Activated CD8-positive, alpha-beta memory T cell treated with anti-CD3 and anti-CD28 coated beads for 4 hours (primary cell): ENCODE measurements at places on chromosomes 3 and 15.

GRCh38 chr15:85646538-85647091 lies 148.1 kb downstream of the KLHL25 start:
- peak; percentile 14 for DNase-seq

DNA sequence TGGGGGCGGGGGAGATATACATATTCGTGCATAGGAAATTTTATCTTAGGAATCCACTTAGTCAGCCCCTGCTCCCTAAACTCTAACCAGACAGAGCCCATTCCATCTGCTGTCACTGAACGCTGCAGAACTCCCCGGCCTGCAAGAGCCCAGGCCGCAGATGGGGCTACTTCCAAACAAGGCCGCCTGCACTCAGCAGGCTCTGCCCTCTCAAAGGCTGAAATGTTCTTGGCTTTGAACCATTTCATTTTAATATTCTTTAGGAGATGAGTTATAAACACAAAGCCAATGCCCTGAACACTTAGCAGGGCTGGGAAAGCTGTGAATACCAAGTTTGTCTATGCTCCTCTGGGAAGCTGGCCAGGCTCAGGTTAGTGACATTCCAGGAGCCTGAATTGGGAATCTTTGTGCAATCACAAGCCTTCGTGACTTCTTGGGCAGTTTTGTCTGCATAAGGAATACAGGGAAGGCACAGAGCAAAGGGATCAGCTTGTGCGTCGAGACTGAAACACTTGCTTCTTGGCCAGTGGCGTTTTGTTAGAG lies 65.0 kb downstream of the SYNM start:
- DNase-seq: no peak

DNA sequence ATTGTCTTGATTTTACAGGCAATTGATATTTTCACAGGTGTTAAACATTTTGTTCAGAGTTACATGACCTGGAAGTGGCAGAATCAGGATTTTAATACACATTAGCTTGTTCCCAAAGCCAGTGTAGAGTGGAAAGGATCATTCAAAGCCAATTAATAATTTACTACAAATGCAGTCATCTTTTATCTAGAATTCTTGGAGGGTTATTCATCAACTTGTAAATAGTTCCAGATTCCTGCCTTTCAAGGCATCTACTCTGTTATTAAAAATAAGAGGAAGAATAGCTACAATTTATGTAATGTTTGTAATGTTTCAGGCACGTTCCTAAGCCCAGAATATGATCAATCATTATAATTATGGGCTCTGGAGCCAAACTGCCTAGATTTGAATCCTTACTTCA lies 358.5 kb downstream of the ZNF385D start:
- no peak for DNase-seq

DNA sequence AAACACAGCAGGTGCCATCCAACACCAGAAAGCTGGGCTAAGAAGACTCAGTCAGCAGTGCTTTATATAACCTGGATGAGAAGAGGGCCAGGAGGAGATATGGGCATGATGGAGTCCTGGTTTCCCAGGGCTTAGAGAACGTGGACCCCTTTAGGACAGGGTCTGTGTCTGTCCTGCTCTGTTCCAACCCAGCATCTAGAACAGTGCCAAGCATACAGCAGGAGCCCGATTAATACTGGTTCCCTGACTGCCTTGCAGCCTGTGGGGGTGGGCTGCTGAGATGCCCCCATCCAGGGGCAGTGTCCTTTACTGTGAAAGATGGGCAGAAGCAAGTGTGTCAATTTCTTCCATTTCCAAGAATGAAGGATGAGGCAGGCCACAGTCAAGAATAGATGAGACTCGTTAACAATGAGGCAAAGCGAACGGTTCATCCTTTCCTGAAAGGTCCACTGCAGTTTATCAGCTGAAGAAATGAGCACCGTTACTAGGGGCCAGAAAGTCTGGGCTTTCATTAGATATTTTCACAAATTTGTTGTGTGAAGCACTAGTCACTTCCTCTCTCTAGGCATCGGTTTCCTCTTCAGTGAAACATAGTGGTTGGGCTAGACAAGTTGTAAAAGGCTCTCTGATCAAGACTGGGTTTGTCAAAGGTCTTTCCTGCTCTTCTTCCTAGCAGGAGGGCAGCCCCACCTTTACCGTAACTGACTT lies 72.0 kb upstream of the HERC1 start:
- DNase-seq: no peak

DNA sequence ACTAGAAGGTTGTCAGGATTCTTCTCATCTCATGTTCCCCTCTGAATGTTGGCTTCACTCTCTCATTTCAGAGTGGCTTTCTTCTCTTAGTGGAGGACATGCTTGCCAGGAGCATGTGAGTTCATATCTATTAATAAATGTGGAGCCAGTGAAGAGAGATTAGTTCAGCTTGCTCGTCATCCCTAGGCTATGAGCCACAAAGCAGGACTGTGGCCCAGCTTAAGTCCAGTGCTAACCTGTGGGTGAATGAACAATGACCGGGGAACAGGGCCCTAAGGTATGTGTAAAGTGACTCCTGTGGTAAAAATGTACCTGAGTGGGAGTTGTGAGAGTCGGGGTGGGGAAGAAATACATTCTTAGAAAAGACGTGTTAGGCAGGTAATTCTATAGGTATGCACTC lies 96.9 kb upstream of the TBL1XR1 start:
- DNase-seq: no peak

DNA sequence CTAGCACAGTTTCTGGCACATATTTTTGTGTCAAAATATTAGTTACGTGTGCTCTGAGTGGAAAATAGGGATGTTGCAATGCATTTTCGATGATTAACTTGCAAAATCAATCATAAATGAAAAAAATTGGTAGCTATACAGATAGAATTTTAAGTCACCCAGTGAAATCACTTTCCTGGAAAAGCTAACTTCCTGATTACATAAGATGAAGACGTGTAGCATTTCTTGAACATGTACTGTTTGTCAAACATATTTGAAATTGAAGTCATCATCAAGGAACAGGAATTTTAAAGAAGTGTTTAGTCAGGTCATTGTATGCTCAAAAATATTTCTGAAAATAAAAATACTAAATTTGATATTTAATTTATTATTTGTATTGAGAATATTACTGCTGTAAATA lies 977.7 kb downstream of the PLOD2 start:
- DNase-seq: no peak

DNA sequence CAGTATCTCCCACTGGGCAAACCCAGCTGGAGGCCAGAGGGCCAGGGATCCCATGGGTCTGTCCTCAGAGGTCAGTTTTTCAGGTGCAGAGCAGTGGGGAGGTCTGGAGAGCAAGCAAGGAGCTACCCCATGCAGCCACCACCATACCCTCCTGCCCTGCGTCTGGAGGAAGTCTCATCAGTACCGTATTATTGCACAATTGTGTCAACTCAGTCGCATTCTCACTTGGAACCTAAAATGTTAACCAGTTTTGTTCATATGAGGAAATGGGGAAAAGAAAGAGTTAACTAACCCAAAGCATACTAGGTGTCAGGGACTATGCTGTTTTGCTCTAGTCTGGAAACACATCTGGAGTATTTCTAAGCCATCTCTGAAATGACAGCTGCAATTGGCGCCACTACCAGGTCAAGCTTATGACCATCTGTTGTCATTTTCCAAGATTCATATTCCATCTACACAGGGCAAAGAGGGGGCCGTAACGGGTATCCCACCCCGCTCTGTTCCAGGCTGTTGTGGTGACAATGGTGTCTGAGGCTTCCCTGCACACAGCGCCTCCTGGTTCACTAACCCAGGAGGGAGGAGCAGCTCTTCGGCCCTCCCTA lies 16.9 kb upstream of the APBA2 start:
- no peak for DNase-seq

GRCh38 chr15:45637552-45638033 lies 2.8 kb downstream of the SQOR start:
- DNase-seq: peak; percentile 23

GRCh38 chr3:95595416-95596075 lies 1218.8 kb upstream of the EPHA6 start:
- DNase-seq: no peak

GRCh38 chr3:113560831-113561623 lies 28.7 kb downstream of the SIDT1 start:
- DNase-seq: no peak

DNA sequence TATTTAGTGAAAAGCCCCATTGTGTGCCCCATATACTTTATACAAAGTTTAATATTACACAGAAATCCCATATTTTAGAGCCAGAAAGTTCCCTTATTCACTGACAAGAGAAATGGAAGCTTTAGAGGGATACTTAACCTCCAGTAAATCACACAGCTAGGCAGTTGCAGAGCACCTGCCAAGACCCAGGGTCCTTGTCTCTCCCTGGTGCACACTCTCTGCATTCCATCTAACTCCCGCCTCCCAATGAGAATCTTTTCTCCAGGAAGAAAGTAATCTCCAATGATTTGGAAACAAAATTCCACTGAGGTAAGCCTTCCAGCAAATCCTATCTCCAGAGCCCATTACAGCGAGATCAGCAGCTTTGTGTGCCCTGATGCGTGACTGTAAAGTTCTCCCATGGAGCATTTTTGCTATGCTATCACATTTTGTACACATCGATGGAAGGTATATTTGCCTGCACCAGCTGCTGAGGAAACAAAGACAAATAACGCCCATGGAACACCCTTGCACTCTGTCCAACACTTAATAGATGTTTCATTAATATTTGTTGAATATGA lies 41.4 kb downstream of the ULK4 start:
- DNase-seq: no peak

GRCh38 chr3:151460774-151461450 lies at the start of gene IGSF10:
IGSF10 (minus strand) TSS chr3:151461061; CDS start chr3:151458709, 2,352 bp downstream.
- no peak for DNase-seq

- DNase-seq: no peak
These were observed 117.4 kb downstream of the STAG1 start for GRCh38 chr3:136634821-136635220.

GRCh38 chr3:139836698-139837464 lies 98.1 kb upstream of the CLSTN2 start:
- no peak for DNase-seq

DNA sequence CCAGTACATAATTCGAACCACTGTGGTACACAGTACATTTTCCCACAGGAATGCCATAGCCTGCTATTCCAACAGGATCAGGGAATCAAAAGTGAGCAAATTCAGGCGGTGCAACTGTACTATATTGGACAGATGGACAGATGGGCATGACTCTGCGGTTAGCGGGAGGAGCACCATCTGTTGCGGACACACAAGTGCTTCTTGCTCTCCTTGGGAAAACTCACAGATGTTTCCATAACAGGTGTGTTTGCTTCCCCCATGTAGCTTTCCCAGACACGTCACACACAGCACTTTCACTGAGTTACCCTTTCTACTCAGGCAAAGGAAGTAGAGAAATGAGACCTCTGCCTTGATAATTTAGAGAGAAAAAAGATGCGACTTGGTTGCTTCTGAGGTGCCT lies 325.1 kb upstream of the THBS1 start:
- DNase-seq: no peak

GRCh38 chr15:40314723-40315276 lies 7.1 kb upstream of the PLCB2 start:
- DNase-seq: no peak

DNA sequence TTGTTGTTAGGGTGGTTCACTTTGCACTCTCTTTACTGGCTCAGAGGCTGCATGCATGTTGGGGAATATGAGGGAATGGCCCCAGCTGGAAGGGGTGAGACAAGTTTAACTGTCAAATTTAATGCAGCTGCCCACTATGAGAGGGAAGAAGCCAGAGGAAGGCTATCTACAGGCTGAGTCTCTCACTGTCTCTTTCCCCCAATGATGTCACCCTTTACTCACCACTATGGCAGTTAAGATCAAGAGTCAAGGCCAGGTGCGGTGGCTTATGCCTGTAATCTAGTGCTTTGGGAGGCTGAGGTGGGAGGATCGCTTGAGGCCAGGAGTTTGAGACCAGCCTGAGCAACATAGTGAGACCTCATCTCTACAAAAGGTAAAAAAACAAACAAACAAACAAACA lies 12.2 kb upstream of the RBMS3 start:
- no peak for DNase-seq

DNA sequence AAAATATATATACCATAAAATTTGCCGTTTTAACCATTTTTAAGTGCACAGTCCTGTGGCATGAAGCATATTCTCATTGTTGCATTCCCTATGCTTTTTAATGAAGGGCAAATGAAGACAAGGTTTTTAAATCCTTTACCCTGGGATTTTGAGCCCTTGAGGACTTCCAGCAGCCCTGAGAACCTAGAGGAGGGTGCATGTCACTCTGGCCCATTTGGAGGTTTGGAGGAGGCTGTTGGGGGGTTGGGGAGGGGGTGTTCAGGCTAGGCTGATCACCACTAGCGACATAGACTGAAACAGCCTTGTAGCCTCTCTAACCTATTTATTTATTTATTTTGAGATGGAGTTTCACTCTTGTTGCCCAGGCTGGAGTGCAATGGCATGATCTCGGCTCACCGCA lies 86.0 kb downstream of the SMAD6 start:
- DNase-seq: no peak

DNA sequence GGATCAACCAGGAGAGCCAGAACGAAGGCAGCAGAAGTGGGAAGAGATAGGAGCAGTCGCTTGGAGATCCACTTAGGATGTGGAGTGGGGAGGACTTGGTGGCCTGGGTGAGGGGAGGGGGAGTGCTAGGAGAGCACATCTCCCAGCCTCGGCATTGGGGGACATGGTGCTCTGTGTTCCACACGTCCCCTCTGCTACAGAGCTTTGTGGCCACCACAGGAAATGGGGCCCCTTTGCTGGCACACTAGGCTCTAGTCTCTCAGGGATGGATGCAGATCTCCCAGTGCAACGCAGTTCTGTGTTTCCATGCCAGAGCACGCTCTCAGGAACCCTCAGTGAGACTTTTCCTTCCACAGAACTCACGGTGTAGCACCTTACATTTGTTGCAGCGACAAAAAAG lies 68.8 kb downstream of the CHDH start:
- no peak for DNase-seq

DNA sequence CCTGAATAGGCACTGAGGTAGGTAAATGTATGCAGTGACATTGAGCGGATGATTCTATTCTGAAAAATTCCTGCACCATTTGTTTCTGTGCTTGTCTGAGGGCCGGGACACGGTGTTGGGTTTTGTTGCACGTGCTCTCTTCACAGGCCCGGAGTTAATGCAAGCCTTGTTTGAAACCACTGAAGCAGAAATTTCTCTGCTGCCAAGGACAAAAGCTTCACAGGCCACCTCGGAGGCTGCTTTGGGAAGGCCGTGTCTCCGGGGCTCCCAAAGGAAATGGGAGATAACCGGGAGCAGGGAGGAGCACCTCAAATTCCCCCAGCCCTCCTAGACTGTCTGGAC lies 179.4 kb downstream of the OPA1 start:
- no peak for DNase-seq

GRCh38 chr3:113532698-113533533 lies 561 bp downstream of the SIDT1 start:
- no peak for DNase-seq

- DNase-seq: no peak
These were observed 31.7 kb upstream of the SRP14 start for GRCh38 chr15:40070608-40071218.

DNA sequence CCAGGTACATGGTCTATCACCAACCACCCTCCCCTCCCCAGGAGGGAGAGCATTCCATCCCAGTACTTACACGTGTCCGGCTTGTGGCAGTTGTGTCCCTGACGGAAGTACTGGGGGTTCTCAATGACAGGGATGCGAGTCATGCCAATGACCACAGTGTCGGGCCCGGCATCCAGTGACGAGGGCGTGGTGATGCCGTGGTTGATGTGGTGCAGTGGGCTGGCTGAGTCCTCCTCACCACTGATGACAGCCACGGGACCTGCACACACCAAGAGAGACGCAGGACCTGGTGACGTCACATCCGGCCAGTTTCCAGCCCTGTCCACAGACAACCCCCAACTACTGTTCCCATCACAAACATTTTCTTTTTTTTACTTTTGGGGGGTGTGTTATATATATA lies 223.8 kb downstream of the NTRK3 start:
- no peak for DNase-seq
